ENCODE measurements at places on chromosomes 4 and X. TPM values are rescaled to one million over a fixed set of nuclear protein-coding genes. Genes with fewer than 3 reads are reported as not detected.

DNA sequence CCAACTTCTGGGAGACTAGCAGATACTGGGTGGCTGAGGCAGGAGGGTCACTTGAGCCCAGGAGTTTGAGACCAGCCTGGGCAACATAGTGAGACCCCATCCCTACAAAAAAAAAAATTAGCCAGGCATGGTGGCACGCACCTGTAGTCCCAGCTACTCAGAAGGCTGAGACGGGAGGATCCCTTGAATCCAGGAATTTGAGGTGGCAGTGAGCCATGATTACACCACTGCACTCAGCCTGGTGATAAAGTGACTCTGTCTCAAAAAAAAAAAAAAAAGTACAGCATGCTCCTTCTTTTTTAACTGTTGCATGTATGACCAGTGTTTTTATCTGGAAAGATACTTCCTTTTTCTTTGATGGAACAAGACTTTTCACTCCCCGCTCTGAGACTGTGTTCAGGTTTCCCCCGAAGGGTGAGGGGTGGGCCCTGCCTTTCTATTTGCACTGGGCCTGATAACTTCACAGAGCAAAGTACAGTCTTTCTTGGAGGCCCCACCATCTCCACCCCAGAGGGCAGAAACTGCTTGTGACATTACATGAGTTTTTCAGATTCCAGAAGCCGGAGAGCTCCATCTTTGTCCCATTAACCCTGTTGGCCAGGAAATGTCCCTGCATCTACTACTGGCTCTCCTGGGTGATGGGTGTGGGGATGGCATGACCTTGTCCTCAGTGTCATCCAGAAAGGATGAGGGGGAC lies 35.2 kb downstream of the NYX start:
- DNase-seq = no peak

GRCh38 chr4:82691431-82691830 lies 107.2 kb downstream of the SCD5 start:
- no peak for DNase-seq

GRCh38 chrX:23035493-23035892 lies 35.7 kb downstream of the DDX53 start:
- DNase-seq = no peak

DNA sequence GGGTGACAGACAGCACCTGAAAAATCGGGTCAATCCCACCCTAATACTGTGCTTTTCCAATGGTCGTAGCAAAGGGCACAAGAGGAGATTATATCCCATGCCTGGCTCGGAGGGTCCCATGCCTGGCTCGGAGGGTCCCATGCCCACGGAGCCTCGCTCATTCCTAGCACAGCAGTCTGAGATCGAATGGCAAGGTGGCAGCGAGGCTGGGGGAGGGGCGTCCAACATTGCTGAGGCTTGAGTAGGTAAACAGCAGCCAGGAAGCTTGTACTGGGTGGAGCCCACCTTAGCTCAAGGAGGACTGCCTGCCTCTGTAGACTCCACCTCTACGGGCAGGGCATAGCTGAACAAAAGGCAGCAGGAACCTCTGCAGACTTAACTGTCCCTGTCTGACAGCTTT lies 365.1 kb downstream of the STPG2 start:
- no peak for DNase-seq

GRCh38 chr4:137278431-137278830 lies 253.9 kb downstream of the PCDH18 start:
- DNase-seq = no peak

GRCh38 chr4:81040012-81040659 lies 9.6 kb downstream of the BMP3 start:
- DNase-seq = no peak

DNA sequence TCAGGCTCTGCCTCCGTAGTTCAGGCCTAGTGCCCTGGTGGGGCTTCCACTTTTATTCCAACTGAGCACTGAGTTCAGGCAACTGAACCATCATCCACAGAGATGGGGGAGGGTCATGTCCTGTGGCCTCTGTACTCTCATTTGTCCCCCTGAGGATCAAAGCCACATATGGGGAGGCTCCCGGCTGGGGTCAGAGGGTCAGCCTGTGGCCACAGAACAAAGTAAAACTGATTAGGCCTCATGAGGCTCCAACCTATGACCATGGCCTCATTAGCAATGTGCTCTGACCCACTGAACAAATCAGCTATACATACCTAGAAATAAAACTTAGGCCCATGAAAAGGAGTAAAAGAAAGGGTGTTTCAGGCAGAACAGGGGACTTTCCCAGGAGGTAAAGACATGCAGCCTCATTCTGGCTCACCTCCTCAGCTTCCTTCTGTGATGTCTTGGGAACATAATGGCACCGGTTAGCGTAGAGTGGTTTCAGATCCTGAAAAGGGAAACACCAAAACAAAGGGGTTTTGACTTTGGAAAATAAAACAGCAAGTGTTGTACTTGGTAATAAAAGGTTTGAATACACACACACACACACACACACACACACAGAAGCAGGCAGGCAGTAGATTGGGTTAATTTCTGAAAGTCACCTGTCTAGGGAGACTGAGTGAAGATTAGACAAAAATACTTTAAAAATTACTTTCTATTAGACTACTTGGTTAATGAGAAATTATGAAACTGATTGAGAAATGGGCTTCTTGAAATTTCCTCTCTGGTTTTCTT lies 24.3 kb downstream of the TMEM255A start:
- no peak for DNase-seq

CT45A3 gene
- not detected for total RNA-seq

All from Peyer's patch (tissue), 4 donors.